ENCODE measurements at places on chromosomes 6 and 20. TPM values are rescaled to one million over a fixed set of nuclear protein-coding genes. Genes with fewer than 3 reads are reported as not detected.

The MYH7B gene
- total RNA-seq, result 89.0 TPM

The HDAC2 gene
- total RNA-seq, result 59.4 TPM

The KCNG1 gene
- total RNA-seq, result 0.27 TPM

GRCh38 chr6:37847704-37848103, 28.2 kb downstream of the ZFAND3 start:
- DNase-seq, result no peak

DNA sequence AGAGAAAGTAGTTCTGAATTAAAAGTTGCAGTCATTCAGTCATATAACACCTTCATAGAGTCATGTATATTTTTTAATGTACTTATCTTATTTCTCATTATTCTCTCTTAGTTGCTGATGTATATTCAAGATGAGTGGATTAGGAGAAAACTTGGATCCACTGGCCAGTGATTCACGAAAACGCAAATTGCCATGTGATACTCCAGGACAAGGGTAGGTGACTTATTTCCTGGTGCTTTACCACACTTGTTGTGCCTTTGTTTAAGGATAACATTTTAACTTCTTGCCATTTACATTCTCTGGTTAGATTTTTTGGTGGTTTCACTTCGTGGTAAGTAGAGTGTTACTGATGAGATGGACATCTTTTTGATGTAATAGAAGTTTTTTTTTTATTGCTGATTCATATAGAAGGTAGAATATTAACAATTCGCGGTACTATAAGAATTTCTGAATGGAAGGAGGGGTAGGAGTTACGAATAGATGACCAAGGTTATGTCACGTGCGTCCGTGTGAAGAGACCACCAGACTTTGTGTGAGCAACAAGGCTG, 120.5 kb downstream of the NCOA3 start:
- DNase-seq, result no peak

- DNase-seq, result no peak
Measured at GRCh38 chr6:114432400-114432799, 89.6 kb upstream of the HS3ST5 start.
